ENCODE measurements at places on chromosomes 1 and 21.

DNA sequence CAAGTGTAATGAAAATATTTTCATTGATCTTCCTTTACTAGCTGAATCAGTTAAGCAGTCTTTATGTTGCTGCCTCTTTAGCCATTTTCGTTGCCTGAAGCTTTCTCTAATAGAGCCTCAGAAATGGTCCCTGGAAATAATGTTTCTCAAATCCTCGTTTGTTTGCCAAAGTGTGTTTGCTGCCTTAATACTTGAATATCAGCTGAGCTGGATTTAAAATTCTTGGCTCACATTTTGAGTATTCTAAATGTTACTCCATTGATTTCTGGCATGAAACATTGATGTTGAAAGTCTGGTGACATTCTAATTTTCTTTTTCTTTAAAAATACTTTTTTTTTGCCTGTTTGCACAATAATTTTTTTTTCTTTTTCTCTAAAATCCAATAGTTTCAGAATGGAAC, 84.6 kb upstream of the SERBP1 start:
- DNase-seq, result no peak

GRCh38 chr1:105909811-105910210, 1146.7 kb upstream of the PRMT6 start:
- DNase-seq, result no peak

- no peak for DNase-seq
Measured at GRCh38 chr1:160267284-160267991, 5.1 kb upstream of the DCAF8 start.

DNA sequence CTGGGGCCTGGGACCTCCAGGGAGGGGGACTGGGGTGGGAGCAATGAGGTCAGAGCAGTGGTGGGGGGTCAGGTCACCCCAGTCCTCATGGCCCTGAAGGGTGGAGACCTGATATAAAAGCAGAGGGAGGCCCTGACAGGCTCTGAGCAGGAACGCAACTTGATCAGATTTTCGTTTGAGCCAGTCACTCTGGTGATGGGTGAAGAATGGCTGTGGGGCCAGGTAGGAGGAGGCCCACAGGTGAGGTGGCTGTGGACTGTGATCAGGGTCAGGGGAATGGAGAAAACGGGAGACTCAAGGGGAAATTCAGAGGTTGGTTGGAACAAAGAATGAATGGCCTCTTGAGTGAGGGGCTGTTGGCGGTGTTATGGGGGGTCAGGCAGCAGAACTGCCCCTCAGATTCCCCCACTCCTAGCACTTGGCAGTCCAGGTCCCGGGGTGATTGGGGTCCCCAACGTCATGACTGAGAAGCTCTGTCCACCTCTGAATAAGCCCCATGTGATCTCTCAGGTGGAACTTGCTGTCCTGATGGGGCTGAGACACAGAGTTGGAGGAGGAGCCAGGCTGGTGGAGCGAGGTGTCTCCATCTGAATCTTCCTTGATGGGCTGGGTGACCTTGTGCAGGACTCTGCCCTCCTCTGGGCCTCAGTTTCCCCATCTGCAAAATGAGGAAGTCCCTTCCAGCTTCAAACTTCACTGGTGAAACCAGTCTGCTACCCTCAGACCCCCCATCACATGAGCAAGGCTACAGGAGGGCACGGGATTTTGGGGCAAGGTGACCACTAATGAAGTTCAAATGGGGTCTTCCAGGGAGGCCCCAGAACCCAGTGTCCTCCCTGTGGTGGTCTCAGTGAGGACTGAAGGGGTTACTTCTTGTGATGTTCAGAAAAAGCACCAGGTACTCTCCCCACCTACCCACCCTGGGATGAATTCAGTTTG, 683.0 kb downstream of the MATN1 start:
- no peak for DNase-seq

DNA sequence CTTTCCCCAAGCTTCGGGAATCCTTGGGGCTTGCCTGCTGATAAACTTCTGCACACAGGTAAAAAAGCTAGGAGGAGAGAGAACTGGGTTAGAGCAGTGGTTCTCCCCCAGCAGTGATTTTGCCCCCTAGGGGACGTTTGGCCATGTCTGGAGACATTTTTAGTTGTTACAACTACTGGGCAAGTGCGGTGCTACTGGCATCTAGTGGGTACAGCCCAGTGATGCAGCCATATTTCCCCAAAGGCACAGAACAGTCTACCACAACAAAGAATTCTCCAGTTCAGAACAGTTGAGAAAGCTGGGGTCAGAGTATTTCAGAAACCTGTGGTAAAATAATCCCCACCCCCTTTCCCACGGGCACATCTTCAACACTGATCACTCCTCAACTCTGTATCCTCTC, 41.3 kb downstream of the LRRC71 start:
- no peak for DNase-seq

GRCh38 chr21:43194303-43195120, 25.7 kb downstream of the CRYAA start:
- DNase-seq, result no peak

DNA sequence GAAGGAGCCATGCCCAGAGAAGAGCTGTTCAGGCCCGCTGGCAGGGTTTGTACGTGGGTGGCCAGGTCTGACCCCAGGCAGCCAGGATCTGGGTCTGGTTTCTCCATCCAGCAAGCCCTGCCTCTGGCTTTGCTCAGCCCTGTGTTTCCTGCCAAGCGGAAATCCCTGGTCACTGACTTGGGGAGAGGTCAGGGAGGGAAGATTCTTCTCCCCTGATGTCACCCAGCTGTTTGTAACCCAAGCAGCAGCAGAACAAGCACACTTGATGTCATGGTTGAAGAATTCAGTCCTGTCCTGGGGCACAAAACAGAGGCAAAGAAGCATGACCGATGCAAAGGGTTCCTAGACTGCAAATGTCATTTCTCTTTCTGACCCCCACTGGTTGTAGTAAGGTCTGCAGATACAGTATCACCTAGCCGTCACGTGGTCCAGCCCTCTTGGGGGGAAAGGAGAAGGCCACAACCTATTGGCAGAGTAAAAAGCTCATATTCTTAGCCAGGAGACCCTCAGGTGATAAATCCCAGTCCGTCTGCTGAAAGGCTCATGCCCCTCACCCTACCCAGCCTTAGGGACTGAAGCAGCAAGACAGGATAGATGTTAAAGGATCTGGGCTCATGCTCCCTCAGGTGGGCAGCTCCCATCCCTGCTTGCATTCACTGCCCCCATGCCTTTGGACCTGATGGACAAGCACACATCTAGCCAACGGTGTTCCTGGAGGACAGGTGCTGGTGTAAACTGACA, 120.9 kb downstream of the SYT2 start:
- no peak for DNase-seq

DNA sequence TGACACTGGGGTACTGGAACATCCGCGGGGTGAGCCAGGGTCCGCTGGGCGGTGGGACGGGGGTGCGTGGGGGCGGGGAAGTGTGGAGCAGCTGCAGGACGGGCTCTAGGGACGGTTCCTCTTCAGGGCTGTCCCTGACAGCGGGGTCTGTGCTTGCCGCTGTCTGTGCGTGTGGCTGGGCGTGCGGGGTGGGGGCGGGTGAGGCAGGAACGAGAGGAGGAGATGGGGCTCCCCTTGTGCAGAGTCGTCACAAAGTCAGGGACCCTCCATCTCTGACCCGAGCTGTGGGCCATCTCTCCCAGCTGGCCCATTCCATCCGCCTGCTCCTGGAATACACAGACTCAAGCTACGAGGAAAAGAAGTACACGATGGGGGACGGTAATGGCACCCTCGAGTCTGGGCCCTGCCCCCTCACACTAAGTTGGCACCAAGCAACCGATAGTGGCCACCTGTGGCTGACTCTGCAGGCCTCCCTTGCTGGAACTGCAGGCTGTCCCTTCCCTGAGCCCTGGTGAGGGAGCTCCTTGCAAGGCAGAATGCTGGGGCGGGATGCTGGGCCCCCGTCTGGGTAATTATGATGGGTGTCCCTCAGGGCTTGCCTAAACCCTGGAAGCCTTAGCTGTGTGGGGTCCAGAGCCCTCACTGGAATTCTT, 392 bp downstream of the GSTM2 start:
- no peak for DNase-seq

DNA sequence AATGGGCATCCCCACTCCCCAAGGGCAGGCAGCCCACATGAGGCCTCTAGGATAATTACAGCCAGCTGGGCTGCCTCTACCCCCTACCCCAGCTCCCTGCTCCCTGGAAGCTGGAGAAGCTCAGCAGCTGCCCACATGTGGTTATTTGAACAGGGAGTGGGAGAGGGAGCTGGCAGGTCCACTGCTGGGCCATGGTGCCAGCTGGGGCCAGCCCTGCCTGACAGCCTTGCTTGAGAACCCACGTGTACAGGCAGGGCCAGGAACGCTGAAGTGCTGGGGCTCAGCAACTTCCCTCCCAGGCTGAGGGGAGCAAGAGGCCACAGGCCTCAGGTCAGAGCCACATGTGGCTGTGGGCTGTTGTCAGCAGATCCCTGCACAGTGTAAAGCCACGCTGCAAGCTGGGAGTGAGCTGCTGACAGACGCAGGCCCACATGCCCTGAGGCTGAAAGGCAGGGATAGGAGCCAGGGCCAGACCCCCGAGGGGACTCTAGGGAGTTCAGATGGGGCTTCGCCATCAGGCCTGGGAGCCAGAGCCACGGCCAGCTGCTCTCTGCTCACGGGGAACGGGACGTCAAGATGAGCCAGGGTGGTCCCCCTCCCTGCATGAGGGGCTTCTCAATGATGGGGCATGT, 129.0 kb downstream of the SYF2 start:
- no peak for DNase-seq

- DNase-seq, result peak; percentile 20
Measured at GRCh38 chr1:112358798-112359408, 37.1 kb upstream of the CTTNBP2NL start.

DNA sequence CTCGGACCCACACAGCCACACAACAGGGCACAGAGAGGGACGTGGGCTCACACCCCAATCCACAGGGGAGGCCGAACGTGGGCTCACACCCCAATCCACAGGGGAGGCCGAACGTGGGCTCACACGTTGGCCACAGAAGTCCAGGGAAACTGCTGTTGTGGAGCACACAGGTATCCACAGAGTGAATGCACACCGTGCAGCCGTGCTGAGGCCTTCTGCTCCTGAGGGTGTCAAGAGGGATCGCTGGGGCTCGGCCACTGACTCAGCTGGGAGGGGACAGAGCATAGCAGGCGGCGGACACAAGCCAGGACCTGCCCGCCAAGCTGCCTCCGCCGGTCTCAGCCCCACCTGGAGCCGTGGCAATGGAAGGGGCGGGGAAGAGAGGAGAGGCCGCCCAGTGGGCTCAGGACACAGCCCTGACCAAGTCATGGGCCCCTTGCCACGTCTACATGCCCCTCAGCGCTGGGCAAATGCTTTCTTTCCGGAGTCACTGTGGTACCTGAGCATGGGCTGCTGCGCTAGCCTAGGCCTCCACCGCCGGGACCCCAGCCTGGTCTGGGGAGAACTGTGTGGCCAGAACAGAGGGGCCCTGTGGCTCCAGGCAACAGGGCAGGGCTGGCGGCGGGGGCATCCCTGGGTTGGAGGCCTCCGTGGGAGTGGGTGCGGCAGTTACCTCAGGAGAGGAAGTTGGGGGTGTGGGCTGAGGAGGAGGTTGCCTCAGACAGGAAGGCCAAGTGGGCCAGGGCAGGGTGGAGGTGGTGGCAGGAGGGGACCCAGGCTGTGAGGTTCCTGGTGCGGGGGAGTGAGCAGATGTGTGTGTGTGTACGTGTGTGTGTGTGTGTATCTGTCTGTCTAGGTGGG, 1.2 kb downstream of the SYTL1 start:
- no peak for DNase-seq

DNA sequence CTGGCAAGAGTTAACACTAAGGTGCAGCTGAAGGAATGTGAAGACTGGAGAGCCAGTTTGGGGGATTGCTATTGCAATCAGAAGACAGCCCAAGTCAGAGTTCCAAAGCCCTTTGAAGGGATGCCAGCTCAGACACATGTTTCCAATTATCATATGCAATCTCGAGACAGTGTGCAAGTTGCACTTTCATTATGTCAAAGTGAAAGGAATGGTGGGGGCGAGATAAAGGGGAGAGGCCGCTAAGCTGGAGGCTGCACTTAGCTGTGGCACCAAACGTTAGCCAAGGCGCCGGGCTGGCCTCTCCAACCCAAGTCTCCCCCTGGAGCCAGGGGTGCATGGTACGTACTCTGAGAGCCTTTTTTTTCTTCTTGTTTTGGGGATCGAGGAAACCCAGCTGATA, 58.0 kb downstream of the NGF start:
- DNase-seq, result no peak

GRCh38 chr1:228087771-228088251, 5.3 kb downstream of the ARF1 start:
- no peak for DNase-seq

DNA sequence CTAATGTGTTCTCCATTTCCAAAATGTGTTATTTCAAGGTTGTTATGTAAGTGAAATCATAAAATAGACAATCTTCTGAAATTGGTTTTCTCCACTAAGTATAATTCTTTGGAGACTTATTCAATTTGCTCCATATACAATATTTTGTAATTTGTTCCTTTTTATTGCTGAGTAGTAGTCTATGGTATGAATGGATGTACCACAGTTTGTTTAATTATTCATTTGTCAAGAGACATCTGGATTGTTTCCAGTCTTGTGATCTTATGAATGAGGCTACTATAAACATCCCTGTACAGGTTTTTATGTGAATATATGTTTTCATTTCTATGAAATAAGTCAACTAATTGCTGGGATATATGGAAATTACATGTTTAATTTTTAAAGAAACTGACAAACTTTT, 652.6 kb upstream of the PLXNA2 start:
- DNase-seq, result no peak

DNA sequence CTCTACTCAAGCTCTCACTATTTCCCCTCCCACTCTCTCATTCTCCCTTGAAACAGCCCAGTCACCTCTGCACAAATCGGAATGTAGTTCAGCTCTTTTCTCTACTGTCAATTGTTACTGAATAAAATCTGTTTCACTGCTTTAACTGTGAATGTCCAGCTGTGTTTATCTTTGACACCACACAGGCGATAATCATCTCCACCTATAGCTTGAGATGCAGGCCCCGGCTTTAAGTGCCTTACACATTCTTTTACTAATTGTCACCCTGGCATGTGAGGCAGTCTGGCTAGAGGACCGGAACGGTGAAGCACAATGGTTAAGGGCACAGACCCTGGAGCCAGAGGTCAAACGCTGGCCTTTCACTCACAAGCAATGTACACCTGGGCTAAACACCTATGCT, 122.8 kb upstream of the C8B start:
- no peak for DNase-seq

GRCh38 chr21:45112371-45112770, 38.0 kb downstream of the ADARB1 start:
- no peak for DNase-seq

GRCh38 chr1:182720463-182720862, 36.1 kb upstream of the RGS8 start:
- no peak for DNase-seq

GRCh38 chr1:24071941-24072340, 40.0 kb downstream of the MYOM3 start:
- DNase-seq, result no peak

DNA sequence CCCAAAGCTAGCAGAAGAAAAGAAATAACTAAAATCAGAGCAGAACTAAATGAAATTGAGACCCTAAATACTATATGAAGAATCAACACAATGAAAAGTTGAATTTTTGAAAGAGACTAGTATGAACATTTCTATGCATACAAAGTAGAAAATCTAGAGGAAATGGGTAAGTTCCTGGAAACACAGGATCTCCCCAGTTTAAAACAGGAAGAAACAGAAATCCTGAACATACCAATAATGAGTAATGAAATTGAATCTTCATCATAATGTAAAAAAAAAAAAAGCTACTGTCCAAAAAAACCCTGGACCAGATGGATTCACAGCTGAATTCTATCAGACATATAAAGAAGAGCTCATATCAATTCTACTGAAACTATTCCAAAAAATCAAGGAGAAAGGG, 233.5 kb downstream of the PLPP3 start:
- DNase-seq, result no peak

Measured in GM12892 (cell line).